HAP-1 (cell line): ENCODE measurements at places on chromosomes 7 and 10.

GRCh38 chr7:90769036-90769435, 172.9 kb downstream of the CDK14 start:
- DNase-seq: no peak

DNA sequence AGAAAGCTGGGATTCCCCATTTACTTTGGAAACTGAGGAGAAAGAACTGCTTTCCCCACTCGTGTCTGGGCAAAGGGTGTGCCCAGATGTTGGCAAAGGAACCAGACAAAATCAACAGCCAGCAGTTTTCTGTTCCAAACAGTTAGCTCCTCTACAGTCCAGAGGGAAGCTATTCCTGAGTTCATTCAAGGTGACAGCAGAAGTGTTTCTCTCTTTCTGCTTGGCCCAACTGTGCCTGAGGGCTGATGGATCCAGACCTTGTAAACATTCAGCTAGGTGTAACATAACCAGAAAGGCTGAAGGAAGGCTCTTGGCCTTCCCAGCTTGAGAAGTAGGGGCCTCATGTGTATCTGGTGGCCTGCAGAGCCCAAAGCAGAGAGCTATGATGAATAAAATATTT, 7.0 kb upstream of the ALDH18A1 start:
- DNase-seq: no peak

- DNase-seq: peak; percentile 23
Measured at GRCh38 chr10:97319671-97320479, 804 bp downstream of the FRAT1 start.

DNA sequence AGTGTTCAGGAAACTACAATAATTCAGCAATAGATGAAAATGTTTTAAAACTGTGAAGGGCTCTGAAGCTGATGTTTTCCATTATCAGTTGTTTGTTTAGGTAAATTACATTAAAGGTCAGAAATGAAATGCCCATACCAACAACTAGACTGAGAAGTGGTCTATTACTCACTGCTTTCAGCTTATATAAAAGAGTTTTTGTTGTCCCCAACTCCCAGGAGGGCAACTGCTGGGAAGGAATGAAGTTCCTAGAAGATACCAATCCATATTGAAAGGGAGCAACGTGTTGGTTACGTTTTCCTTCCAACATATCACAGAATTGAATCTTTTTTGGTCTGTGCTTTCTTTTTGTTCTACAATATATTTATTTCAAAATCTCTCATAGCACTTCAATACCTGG, 330.6 kb upstream of the LRRN3 start:
- DNase-seq: no peak

GRCh38 chr10:45319702-45320101, 4.3 kb upstream of the OR13A1 start:
- no peak for DNase-seq

DNA sequence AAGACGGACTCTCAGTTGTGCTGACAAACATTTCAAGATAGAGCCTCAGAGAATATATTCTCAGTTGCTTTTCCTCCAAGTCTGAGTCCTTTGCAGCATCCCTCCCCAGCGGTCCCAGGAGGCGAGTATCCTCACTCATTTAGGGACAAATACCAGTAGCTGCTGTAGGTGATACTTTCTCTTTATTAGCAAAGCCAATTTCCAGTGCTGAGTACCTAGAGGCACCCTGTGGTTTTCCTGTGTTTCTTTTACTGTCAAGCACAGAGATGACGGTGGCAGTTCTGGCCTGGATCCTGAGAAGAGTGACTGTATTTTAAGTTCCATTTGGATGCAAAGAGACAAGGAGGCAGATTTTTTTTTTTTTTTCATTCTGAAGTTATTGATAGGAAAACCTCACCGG, 1058.4 kb downstream of the SORCS3 start:
- DNase-seq: no peak

DNA sequence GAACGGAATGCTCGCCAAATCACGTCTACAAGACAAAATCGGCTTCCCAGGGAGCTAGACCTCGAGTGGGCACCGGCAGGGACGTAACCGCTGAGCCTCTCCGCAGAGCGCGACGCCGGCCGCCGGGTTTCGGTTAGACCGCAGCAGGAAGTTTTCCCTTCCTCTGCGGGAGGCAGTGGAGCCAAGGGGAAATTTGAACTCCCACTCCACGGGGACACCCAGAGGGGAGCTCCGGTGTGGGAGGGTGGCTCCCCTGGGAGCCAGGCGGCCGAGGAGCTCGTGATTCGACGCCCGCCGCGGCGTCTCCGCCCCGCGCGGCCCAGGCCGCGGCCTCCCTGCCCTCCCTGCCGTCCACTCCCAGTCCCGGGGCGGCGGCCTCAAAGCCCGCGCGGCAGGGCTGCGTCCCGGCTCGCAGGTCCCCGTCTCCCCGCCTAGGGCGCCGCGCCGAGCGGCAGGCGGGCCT, 426 bp downstream of the SYPL1 start:
- peak; percentile 38 for DNase-seq

DNA sequence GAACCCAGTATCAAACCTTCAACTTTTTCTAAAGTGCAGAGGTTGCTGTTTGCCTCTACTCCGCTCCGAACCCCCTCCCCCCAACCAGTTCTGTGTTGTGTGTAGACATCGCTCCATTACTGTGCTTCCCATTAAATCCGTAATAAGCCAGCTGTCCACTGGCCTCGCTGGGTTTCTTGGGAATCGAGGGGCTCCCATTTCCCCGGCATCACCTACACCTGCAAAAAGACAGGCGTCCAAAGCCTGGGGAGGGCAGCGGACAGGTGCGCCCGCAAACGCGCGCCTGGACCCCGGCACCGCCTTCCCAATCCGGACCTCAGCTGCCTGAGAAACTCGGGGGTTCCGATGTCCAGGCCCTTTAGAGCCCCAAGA, 631 bp downstream of the RTKN2 start:
- DNase-seq: peak; percentile 15
